Vagina (tissue), 2 donors: ENCODE measurements at places on chromosomes 12 and 14.

DNA sequence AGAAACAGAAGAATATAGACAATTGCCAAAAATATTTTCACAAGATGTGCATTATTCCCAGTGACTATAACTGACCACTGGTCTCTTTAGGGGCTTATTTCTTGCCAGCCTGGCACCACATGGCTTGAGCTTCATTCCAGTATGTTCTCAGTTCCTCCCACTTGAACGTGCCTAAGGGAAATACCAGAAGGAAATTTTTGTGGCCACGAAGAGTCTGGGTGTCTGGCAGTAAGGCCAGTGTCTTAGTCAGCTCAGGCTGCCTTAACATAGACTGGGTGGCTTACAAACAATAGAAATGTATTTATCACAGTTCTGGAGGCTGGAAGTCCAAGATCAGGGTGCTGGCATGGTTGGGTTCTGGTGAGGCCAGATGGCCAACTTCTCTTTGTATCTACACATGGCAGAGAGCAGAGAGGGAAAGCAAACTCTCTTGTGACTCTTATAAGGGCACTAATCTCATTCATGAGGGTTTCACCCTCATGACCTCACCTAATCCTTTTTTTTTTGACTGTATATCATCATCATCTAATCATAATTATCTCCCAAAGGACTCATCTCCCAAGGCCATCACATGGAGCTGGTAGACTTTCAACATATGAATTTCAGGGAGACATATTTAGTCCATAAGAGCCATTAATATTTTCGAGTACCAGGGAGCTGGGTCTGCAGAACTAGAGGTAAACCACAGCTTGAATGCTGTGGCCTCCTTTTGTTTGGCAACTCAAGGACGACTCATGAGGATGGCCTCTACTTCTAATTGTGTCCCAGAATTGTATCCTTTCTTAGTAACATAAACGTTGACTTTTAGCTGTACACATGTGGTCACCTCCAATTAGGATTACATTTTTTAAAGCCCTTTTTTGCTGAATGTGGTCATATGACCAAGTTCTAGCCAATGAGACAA, 5.1 kb upstream of the SMOC1 start:
- no peak overlapping the region for H3K4me3 ChIP-seq
- H3K27ac ChIP-seq = no peak overlapping the region

GRCh38 chr14:94974422-94974821, 182.9 kb downstream of the DICER1 start:
- no peak overlapping the region for H3K27ac ChIP-seq
- H3K36me3 ChIP-seq = no peaks in the 10 kb centered on the region
- H3K4me1 ChIP-seq = no peaks in the 10 kb centered on the region
- H3K4me3 ChIP-seq = no peak overlapping the region
- no peaks in the 10 kb centered on the region for H3K27me3 ChIP-seq
- no peak for DNase-seq

- no peaks in the 10 kb centered on the region for H3K27me3 ChIP-seq
- H3K36me3 ChIP-seq = no peaks in the 10 kb centered on the region
- no peak for DNase-seq
- H3K4me3 ChIP-seq = no peak overlapping the region
- H3K27ac ChIP-seq = no peak overlapping the region
- peaks cover 8% of the 10 kb centered on the region for H3K4me1 ChIP-seq
Measured at GRCh38 chr12:132278401-132279183, 50.8 kb downstream of the GALNT9 start.

DNA sequence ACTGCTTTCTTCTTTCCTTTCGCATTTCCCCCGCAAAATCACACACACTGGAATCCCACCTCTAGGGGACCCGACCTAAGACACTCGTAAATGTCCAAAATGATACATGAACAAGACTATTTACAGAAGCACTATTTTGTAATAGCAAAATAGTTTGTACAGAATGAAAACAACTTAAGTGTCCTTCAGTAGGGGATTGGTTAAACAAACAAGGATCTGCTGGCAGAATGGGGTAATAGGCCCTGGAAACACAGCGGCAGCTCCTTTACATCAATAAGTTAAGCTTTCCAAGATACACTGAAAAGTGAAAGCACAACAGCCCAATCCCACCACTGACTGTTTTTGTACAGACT, 48.8 kb downstream of the LTBP2 start:
- no peak for DNase-seq
- no peaks in the 10 kb centered on the region for H3K36me3 ChIP-seq
- H3K27ac ChIP-seq = peak overlapping the region; percentile 32
- peaks cover 46% of the 10 kb centered on the region for H3K4me1 ChIP-seq
- no peak overlapping the region for H3K4me3 ChIP-seq

DNA sequence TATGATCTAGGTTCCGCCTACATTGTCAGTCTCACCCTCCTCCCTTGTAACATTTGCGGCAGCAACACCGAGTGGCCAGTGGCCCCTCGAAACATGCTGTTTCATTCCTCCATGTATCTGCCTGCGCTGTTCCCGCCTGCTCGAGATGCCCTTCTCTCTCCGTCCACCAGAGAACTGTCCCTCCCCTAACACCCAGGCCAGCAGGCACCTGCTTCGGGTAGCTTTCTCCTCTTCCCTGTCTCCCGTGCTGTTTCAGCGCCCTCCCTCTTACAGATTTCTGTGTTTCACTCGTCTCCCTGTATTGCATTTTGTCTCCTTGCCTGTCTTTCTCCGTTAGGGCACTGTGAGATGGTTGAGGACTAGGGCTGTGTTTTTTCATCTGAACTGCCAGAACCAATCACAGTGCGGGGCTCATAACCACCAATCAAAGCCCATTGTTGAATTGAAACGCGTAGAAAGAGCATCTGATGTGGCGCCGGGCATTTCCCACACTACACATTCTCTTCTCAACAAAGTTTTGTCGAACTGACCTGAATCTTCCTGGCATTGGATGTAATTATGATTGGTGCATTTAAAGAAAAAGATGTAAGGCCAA, 40.9 kb upstream of the ELK3 start:
- DNase-seq = no peak
- H3K4me3 ChIP-seq = no peak overlapping the region
- no peaks in the 10 kb centered on the region for H3K4me1 ChIP-seq
- no peaks in the 10 kb centered on the region for H3K36me3 ChIP-seq
- no peak overlapping the region for H3K27ac ChIP-seq

DNA sequence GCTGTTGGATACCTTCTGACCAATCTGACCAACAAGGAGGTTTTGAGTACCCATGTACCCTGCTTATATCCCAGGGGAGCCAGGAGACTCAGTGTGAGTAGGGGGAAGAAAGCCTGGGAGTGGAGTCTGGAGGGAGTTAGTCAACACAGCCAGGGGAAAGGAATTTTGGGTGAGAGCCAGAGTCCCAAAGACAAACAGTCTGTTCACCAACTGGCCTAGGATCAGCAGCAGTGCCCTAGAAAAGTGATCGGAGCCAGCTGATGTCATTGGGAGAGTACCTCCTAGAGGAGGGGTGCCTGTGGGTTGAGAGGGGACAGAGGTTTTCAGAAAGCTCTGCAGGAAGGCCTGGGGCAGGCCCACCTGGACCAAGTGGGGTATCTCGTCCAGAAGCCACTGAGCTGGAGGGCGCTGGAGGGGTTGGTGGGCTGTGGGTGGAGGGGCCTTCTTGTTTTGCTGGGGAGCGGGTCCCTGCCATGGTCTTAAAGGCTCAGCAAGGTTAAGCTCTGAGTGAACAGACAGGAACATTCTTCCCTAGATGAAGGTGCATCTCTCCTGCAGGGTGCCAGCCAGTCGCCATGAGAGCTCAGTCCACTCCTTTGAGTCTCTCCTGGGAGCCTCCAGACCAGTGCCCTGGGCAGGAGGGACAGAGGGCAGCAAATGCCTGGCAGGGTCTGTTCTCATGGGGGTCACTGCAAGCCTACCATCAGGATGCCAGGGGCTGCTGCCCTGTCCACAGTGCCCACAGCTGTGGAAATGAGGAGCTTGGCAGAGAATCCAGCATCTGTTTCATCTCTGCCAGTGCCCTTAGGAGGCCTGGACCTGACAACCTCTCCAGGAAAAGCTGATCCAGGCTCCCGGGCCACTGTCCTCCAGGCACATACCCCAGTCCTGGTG, 63.6 kb downstream of the CHGA start:
- peaks cover 41% of the 10 kb centered on the region for H3K4me1 ChIP-seq
- H3K4me3 ChIP-seq = no peak overlapping the region
- no peaks in the 10 kb centered on the region for H3K36me3 ChIP-seq
- H3K27me3 ChIP-seq = no peaks in the 10 kb centered on the region
- H3K27ac ChIP-seq = peak overlapping the region; percentile 60
- no peak for DNase-seq

GRCh38 chr12:40281791-40282364, 57.1 kb downstream of the LRRK2 start:
- H3K27ac ChIP-seq = no peak overlapping the region
- peaks cover 30% of the 10 kb centered on the region for H3K36me3 ChIP-seq
- DNase-seq = no peak
- H3K27me3 ChIP-seq = no peaks in the 10 kb centered on the region
- H3K4me3 ChIP-seq = no peak overlapping the region

DNA sequence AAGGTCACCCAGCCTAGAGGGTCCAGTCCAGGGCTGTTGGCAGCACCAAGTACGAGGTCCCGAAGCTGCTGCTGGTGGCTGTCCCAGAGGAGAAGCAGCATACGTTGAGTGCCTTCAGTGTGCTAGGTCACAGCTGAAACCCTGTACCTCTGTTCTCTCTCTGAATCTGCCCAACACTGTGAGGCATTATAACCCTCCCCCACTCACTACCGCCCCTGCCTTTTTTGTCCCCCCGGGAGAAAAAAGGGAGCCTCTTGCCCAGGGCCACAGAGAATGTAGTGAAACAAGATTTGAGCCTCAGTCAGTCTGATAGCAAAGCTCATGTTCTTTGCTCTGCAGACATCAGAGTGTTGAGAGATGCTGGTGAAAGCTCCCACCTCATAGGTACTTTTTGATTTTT, 53.4 kb downstream of the PPP2R5C start:
- peak overlapping the region; percentile 99 for H3K27ac ChIP-seq
- no peak for DNase-seq
- H3K36me3 ChIP-seq = peaks cover under 1% of the 10 kb centered on the region
- H3K4me3 ChIP-seq = no peak overlapping the region
- H3K27me3 ChIP-seq = no peaks in the 10 kb centered on the region

DNA sequence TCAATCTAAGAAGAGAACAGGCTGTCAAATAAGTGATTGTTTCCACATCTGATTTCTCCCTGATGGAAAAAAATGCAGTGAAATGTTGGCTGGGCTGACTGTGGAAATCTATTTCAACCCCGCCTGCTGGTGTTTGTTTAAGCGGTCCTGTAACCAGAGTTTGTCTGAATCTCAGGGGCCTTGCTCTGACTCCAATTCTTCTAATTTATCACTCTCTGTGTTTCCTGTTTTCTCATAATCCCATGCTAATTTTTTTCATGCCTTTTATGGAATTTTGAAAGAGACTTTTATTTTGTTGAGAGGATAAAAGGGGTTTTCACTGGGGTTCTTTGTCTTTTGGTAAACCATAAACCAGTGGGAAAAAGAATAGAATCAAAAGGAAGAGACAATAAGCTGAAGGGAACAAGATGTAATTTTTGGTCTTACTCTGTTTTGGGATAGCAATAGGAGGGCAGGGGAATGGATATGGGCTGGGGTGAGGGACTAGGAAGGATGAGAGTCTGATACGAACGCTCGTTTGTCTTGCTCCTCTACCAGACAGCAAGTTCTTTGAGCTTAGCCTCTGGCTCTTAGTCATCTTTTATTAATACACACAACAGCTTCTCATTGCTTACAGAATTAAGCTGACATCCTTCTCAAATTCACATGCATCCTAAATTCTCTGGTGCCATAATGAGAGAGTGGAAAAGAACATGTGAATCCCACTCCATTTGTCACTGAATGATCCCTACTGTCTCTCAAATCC, 8.0 kb upstream of the MGP start:
- no peak for DNase-seq
- H3K4me3 ChIP-seq = no peak overlapping the region
- peaks cover 6% of the 10 kb centered on the region for H3K4me1 ChIP-seq
- H3K36me3 ChIP-seq = no peaks in the 10 kb centered on the region
- no peaks in the 10 kb centered on the region for H3K27me3 ChIP-seq
- H3K27ac ChIP-seq = peak overlapping the region; percentile 55

DNA sequence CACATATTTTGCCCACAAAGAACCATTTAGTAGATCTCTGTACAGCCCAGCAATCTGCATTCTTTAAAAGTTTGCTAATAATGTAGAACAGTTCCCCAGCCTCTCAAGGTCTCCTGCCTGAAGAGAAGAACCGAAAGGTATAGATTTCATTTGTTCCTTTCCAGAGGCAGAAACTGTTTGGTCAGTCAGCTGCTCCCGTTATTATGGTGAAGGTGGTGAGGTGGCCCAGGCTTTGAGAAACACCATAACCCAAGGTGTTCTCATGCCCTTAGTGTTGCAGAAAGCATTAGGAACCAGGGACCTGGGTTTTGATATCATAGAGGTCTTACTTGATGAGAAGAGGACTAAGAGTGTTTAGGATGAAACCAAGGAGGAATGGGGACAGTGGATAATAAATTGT, 65.3 kb downstream of the SUSD6 start:
- peaks cover 3% of the 10 kb centered on the region for H3K27me3 ChIP-seq
- no peak for DNase-seq
- H3K27ac ChIP-seq = no peak overlapping the region
- peaks cover 47% of the 10 kb centered on the region for H3K4me1 ChIP-seq

DNA sequence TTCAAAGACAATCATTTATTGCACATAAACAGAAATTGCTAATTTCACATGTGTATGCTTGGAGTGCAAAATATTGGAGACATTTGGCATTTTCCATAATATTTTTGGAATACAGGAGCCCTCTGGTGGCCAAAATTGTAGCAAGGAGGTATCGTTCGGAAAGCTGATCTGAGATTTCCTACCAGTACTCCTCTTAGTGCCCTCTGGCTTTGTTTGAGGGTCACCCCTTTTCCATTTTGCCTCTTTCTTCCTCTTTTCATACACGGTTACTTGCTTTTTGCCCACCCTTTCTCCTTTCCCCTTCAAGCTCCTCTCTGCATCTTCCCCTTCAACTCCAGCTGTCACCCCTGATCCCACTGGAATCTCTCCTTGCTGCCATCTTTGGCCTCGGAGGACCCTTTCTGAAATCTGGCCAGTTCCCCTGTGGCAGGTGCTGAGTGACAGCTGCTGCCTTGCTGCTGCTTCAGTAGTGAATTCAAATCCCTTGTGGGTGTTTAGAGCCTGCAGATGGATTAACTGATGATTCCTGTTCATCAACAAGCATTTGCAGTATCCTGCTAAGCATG, 164.6 kb upstream of the PARP11 start:
- no peak for DNase-seq
- no peaks in the 10 kb centered on the region for H3K36me3 ChIP-seq
- H3K4me3 ChIP-seq = no peak overlapping the region
- H3K4me1 ChIP-seq = peaks cover 11% of the 10 kb centered on the region
- H3K27ac ChIP-seq = no peak overlapping the region

GRCh38 chr14:22554498-22555383, 34.3 kb downstream of the DAD1 start:
- H3K27ac ChIP-seq = peak overlapping the region; percentile 48
- no peaks in the 10 kb centered on the region for H3K27me3 ChIP-seq
- H3K4me1 ChIP-seq = peaks cover 43% of the 10 kb centered on the region
- no peaks in the 10 kb centered on the region for H3K36me3 ChIP-seq

DNA sequence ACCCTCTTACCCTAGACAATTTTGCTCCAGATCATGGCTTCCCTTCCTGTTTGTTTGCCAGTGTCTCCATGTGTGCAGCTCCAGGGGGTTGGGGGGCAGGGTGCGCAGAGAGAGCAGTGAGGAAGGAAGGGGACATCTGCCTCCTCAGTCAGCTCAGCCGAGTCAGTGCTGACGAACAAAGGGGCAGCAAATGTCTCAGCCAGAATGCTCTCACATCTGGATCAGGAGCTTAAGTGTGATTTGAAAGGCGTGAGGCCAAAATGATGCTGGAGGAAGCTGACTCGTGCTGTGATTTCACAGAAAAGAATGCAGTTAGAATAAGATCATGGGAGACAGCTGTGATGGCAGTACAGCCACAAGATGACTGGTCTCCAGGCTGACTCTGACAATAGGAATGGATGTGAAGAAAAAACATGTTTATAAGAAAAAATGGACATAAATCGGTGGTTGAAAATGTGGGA, 27.1 kb upstream of the CDK17 start:
- DNase-seq = peak; percentile 97
- no peak overlapping the region for H3K4me3 ChIP-seq
- peak overlapping the region; percentile 79 for H3K27ac ChIP-seq
